ENCODE measurements at places on chromosomes 1 and 21.

DNA sequence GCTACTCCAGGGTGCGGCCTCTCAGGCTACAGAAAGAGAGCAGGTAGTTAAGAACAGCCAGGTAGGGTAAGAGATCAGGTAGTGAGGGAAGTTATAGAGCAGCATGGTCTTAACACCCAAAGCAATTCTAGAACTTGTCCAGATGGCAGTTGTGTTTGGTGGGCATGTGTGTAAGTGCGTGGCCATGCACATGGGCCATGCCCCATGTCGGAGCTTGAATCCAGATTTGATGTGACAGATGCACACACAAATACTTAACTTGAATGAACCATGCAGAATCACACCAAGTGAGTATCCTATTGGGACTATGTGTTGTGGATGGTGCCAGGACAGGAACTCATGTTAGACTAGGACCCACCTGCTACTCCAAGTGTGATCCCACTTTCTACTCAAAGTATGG is 145.7 kb upstream of the HMGB4 start:
- DNase-seq = no peak

- DNase-seq = no peak
Observed at GRCh38 chr1:119600561-119600960, 47.5 kb downstream of the ZNF697 start.

GRCh38 chr1:208243527-208243966 is 637 bp downstream of the PLXNA2 start:
- no peak for DNase-seq

- no peak for DNase-seq
Observed at GRCh38 chr1:36802018-36802417, 232.3 kb downstream of the GRIK3 start.

- DNase-seq = no peak
Observed at GRCh38 chr1:206921772-206922265, at the start of gene FCMR. TSS of gene FCMR (minus strand) at chr1:206921941. CDS start at chr1:206921854, 87 bp downstream.

DNA sequence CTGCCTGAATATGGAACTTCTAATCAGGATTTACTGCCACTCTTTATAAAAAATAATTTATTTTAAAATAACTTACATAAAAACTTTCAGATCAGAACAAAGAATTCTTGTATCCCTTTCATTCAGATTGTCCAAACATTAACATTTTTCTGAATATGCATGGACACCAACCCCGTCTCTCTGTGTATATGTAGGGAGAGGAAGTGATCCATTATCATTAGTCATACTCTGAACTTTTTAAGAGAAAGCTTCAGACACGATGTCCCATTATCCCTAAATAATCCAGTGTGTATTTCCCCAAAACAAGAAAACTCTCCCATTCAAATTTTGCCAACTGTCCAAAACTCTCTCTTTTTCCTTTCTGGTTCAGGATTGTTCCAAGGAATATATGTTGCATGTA is 122.3 kb upstream of the CXADR start:
- no peak for DNase-seq

- no peak for DNase-seq
Observed at GRCh38 chr1:28836421-28836956, 24.5 kb downstream of the OPRD1 start.

DNA sequence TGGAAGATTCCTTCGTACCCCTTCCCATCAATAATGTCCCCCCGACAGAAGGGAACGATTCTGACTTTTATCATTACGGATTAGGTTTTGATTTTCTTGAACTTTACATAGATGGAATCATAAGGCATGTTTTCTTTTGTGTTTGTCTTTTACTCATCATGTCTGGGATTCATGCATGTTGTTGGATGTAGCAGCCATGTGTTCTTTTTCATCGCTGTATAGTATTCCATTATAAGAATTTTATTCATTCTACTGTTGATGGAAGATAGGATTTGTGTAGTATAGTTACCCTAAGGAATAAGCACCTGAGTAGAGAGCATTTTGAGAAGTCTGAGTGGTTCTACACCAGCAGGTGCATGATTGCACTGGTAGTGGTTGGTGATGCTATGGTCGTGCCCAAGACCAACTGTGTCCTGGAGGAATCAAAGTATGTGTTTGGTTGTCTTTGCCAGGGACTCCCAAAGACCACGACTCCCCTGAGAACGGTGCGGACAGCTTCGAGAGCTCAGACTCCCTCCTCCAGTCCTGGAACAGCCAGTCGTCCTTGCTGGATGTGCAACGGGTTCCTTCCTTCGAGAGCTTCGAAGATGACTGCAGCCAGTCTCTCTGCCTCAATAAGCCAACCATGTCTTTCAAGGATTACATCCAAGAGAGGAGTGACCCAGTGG is 13.5 kb downstream of the ETS2 start:
- no peak for DNase-seq

- no peak for DNase-seq
Observed at GRCh38 chr1:101291562-101292380, 55.0 kb downstream of the S1PR1 start.

DNA sequence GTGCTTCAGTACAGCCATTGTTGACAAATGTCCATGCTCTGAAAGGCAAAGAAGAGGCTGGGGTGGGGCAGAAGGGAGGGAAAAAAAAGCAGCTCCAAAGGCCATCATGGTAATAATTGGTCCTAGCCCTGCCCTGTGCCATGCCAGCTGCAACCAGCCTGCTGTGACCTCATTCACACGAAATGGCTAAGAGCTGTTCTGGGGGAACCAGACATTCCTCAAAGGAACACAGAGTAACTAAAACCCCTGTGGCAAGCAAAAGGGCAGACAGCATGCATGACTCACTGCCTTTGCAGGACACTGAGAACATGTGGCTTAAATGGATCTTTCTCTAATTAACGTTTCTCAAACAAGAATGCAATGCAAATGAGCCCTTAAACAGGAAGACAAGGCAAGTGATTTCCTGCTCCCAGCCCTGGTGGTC is 42.3 kb downstream of the STYXL2 start:
- no peak for DNase-seq

- DNase-seq = no peak
Observed at GRCh38 chr1:108646265-108646647, 14.6 kb downstream of the HENMT1 start.

- no peak for DNase-seq
Observed at GRCh38 chr1:114509596-114510273, 1.3 kb downstream of the TRIM33 start.

DNA sequence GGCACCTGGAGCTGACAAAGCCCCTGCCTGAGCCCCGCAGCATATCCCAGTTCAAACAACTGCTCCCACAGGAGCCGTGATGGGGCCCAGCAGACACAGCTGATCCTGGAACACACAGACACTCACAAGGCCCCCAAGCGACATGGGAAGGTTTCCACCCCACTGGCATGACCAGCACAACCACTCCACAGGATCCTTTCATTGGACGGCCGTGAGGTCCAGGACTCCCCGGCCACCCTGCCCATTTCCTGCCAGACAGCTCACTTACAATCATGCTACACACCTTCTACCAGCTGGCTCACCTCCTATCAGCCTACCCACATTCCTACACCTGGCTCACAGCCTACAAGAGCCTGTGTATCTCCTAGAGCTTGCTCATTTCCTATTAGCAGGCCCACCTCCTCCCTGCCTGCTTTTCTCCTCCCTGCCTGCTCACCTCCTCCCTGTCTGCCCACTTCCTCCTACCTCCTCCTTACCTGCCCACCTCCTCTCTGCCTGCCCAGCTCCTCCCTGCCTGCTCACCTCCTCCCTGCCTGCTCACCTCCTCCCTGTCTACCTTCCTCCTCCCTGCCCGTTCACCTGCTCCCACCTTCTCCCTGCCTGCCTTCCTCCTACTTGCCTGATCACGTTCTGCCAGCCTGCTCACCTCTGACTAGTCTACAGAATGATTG is 73.9 kb downstream of the MATN1 start:
- no peak for DNase-seq

DNA sequence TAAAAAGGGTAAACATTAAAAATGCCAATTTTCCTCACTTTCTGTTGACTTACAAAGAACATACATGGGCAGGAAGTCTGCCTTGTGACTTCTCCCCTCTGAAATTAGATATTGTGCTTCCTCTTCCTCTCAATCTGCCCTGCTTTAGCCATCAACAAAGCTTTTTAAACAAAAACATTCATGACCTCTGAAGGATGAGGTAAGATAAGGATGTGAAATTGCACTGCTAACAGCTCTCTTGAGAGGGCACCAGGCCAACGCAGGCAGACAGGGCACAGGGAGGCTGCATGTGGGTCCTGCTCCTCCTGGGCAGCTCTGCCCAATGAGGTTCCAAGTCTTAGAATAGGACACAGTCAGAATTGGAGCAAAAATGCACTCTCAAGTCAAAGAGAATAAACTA is 62.1 kb downstream of the DEGS1 start:
- DNase-seq = no peak

DNA sequence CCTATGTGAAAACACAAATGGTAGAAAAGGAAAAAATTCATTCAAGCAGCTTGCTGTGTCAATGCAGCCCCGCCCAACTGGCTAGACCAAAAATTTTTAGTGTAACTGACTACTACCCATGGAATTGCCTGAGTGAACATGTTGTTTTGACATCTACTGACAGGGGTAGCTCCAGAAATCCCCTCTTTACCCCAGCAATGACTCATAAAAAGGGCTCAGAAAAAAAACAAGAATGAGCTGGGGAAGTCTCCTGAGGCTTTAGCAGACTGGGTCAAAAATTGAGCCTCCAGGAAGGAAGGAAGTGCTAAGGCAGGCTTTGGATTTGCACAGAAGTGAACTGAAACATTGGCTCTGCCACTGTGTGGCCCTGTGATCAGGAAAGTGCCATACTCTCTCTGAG is 24.4 kb upstream of the FGGY start:
- DNase-seq = no peak

DNA sequence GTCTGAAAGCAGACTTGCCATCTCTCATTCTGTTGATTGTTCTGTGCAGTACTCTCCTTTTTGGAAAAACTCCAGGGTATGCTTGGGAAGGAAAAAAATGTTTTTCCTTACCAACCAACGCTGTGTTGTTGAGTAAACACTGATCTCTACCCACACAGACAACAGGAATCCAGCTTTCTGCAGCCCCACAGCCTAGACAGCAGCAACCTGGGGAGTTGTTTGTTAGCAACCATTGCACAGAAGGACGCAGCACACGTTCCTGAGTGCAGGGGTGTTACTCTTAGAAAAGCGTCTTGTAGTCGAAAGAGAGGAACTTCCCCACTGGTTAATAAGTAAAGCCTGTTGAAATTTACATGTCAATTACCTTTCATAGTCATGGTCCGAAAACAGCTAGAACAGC is 56.6 kb downstream of the SMYD2 start:
- no peak for DNase-seq

GRCh38 chr1:17676387-17677060 is 78.6 kb upstream of the ACTL8 start:
- no peak for DNase-seq

- no peak for DNase-seq
Observed at GRCh38 chr21:45410151-45410864, 5.3 kb downstream of the COL18A1 start.

DNA sequence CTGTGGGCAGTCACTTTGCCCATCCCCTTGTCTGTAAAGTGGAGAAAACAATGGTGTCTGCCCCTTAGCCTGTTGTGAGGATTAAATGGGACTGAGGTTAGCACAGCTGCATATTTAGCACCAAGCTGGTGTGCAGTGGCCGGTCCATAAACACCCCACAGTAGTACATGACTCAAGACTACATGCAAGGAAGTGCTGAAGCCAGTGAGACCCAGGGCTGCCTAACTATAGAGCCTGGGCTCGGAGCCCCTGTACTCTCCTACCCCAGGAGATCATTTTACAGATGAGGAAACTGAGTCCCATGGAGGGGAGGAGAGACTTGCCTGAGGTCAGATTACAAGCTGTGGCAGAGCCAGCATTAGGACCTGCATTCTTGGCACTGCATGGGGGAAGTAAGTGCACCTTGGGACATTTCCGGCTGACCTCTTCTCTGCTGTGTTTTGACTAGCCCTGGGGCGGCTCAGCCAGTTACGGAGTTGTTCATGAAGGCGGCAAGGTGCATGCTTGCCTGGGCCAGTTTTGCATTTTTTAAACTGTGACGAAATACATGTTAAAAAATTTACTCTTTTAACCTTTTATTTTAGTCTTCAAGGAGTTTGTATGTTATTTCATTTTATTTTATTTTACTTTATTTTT is 3.2 kb downstream of the SERINC2 start:
- no peak for DNase-seq

- DNase-seq = no peak
Observed at GRCh38 chr1:52343979-52344378, 22.0 kb downstream of the CC2D1B start.

- no peak for DNase-seq
Observed at GRCh38 chr1:34263406-34263805, 86.7 kb downstream of the C1orf94 start.

DNA sequence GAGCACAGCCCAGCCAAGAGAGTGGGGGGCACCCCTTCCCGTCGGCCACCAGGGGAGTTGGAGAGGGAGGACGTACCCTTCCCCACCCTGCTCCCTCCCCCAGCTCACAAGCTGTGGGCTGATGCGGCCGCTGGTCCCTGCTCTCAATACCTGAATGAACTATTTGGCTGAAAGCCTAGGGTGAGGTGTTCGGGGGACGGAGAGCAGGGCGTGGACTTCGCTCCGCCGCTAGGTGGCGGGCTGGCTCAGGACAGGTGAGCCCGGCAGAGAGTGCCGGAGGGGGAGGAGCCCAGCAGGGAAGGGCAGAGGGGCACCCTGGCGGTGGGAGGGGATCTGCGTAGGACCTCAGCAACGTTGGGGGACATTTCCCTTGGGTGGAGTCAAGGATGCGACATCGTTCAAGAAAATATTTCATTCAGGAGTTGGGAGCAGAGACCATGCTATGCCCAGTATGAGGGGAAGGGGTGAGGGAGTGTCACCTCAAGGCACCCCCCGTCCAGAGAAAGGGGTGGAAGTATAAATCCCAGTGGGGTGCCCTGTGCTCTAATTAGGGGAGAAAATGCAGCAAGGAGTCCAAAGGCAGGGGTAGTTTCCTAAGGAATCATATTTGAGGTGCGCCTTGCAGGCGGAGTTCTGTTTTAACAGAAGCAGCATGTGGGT is 12.0 kb upstream of the RHBG start:
- peak; percentile 11 for DNase-seq

DNA sequence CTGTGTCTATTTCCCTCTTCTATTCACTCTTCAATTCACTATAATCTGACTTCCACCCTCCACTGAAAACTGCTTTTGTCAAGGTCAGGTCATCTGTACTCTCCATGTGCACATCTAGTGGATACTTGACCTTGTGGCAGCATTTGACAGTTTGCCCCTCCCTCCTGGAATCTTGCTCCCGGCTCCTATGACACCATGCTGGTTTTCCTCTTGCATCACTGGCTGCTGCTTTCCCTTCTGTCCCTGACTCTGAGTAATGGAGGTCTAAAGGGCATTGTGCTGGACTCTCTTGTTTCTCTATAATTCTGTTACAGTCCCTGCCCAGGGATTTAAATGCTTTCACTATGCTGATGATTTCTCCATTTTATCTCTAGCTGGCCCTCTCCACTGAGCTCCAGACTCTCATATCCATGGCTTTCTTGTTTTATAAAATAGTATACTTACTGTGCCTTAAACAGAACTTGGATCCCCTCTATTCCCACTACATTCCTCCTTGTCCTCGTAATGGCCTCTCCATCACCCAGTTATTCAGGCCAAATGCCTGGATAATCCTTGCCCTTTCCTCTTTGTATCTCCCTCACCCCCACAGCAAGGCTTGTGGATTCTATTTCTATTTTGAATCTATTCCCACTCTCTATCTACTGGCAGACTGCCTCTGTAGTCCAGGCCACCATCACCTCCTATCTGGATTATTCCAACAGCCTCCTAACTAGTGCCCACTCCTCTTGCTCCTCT is 36.8 kb upstream of the PODN start:
- no peak for DNase-seq
